Hematopoietic multipotent progenitor cell treated with erythropoietin and hydrocortisone succinate and interleukin-3 and kit ligand, for 8 days (in vitro differentiated cells): ENCODE measurements at places on chromosomes 1 and 21.

DNA sequence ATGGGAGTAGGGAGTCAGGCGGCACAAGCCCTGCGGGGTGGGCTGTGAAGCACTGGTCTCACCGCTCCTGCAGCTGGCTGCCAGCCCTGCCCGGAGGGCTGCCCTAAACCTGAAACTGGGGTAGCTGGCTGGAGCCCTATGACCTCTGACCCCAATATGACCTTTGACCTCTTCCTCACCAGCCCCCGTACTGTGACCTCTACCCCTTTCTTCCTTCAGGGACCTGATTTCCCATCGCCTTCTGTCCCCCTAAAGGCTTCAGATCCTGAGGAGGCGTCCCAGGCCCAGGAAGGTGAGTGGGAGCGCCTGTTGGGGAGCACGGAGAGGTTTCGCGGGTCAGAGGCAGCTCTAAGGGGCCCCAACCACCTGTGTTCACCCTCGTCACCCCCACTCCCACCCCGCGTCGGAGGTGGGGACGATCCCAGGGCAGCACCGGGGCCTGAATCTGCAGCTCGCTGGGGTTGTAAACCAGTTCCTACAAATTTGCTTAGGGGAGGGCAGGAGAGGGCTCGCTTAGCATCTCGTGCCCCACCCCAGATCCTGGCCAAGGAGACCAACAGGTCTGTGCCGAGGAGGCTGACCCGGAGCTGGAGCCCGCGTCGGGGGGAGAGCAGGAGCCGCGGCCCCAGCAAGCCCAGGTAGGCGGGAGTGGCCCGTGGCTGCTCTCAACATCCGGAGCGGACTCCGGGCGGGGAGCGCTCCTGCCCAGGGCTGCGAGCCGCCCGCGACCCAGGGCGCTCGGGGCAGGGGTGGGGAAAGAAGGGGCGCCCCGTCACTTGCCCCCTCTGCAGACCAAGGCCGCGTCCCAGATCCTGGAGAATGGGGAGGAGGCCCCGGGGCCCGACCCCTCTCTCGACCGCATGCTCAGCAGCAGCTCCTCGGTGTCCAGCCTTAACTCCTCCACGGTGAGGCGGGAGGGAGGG lies 7.3 kb downstream of the SYTL1 start:
- no peak for DNase-seq

- DNase-seq: no peak
These were observed 31.9 kb downstream of the MTARC1 start for GRCh38 chr1:220818421-220819173.

DNA sequence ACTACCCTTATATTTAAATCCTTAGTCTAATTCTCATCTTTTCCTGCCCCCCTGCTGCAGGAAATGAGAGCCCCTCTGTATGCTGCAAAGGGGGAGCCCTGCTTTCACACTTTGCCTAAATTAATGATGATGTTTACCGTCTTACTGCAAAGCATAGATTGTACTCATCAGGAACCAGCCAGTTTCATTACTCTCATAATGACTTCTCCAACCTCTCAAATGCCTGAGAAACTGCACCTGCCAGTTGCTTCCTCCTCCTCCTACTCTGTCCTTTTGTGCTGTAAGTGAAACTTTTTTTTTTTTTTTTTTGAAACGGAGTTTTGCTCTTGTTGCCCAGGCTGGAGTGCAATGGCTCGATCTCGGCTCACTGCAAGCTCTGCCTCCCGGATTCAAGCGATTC lies 101.7 kb downstream of the ADSS2 start:
- DNase-seq: no peak

DNA sequence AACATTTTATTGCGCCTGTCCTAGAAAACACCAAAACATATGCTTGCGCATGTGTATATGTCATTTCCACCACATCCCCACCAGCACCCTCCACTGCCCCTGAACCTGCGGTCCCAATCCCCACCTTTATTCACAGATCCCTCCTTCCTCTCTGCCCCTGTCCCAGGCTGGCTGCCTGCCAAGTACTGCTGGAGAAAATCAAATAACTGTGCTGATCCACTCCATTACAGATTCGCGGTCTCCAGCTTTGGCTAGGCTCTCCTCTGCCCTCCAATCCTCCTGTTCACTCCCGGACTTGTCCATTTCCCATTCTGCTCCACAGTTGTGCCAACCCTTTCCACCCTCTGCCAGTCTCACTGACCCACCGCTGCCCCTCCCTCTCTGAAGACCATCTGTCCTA lies 59.3 kb upstream of the GJB5 start:
- no peak for DNase-seq

DNA sequence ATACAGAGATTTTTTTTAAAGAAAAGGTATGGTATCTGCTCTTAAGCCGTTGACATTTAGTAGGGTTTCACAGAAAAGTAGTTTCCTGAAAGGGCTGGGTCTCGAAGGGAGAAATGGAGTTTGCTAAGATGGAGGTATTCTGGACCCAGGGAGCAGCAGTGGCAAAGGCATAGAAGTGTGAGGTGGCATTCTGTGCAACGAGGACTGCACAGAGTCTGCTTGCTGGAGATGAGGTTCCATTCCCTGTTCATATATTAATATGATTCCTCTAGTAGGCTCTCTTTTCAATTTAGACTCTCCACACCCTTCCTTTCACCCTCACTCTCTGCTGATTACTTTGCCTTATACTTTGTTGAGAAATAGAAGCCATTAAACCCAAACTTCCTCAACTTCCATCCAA lies 38.5 kb upstream of the PODN start:
- DNase-seq: peak; percentile 76

GRCh38 chr1:90616395-90616794 lies 100.7 kb downstream of the BARHL2 start:
- peak; percentile 29 for DNase-seq

DNA sequence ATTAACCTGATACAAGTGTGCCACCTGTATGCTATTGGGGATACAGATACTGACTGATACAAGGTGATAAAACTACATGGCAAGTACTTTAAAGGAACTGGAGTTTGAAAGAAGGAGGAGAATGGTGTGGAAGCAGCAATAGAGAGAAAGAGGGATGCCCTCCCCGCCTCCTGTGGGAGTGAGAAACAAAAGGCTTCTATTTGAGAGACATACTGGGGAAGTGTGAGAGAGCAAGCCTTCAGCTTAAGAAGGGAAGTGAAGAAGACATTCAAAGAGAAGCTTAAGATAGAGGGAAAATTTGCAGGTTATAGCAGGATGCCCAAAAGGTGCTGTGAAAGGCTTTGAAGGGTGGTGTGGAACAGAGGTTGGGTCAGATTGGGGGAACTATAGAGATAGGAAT lies 7.7 kb upstream of the ALG14 start:
- no peak for DNase-seq

DNA sequence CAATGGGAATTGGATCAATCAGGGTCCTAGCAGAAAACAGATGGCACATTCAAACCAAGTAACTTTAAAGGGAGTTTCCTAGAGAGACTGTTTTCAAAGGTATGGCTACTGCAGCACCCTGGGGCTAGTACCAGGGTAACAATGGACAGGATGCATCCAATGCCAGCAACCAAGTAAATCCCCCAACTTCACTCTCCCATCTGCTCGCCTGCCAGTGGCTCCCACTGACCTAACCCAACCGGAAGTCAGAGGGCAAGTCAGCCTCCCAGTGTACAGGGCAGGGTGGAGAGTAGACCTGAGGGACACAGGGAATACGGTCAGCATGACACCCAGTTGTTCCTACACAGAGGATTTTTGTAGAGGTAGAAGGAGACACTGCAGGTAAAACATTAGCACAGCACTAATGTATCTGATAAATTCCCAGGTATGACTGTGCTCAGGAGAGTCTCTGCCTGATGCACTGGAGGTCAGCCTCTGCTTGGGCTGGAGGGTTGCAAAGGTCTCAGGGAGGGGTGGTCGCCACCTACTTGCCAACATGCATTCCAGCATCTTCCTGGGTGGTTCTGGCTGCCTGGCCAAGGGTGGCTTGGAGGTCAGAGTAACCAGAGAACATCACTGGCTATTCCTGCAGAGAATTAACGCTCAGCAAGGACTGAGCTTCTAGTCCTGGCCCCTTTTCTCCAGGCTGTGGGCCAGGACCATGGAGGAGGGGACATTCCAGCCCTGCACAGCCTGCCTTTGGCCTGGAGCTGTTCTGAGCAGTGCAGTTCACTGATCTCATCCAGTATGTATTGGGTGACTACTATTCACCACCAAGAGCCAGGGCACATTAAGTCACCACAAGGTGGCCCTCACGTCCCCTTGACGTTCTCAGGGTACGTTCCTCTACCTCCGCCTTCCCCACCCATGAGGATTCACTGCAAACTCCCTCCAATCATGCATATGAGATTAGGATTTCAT lies 5.1 kb upstream of the GJA4 start:
- DNase-seq: peak; percentile 34

- DNase-seq: no peak
These were observed 128.2 kb downstream of the APP start for GRCh38 chr21:26042181-26042876.

DNA sequence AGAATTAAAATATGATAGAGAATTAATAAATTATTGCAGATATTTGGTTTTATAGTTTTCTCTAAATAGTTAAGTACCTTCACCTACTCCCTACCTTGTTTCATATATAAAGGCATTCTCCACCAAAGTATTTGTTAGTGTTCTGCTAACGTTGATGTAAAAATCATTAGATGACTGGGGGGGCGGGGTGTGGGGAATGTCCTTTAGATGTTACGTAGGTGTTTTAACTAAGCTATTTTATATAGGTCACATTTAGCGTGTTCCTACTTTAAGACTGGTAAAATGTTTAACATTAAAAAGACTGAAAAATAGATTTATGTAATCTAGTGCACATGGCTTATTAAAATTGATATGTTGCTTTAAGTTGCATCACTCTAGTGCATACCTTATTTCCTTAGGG lies 48.6 kb downstream of the PTPRC start:
- DNase-seq: no peak

- no peak for DNase-seq
These were observed 177.3 kb downstream of the CHRM3 start for GRCh38 chr1:239563681-239564080.

- no peak for DNase-seq
These were observed 15.3 kb upstream of the TMCO2 start for GRCh38 chr1:40232444-40232843.

DNA sequence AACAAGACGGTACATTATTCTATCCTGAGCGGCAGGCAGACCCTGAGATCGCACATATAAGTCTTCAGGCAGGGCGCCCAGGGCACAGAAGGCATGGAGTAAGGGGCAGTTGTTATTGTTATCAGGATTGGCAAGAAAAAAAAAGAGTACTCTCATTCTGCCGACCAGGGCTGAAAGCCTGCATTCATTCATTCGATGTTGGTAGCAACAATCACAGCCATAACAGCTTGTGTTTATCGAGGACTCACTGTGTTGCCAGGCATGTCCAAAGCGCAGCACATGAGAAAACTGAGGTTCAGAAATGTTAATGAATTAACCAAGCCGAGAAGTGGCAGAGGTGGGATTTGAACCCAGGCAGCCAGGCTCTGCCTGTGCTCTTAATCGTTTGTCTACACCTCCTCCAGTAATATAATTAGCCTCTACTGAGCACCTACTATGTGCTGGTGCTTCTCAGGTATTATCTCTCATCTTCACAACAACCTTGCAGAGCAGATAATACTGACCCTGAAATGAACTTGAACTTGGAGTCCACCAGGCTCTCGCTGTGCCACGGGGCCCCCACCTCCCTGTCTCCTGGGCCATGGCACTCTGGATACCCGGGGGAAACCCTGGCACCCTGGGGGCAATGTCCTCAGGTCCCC lies 56.2 kb downstream of the TAS1R2 start:
- no peak for DNase-seq

GRCh38 chr1:169680377-169681019 lies 30.9 kb downstream of the SELL start:
- DNase-seq: no peak

DNA sequence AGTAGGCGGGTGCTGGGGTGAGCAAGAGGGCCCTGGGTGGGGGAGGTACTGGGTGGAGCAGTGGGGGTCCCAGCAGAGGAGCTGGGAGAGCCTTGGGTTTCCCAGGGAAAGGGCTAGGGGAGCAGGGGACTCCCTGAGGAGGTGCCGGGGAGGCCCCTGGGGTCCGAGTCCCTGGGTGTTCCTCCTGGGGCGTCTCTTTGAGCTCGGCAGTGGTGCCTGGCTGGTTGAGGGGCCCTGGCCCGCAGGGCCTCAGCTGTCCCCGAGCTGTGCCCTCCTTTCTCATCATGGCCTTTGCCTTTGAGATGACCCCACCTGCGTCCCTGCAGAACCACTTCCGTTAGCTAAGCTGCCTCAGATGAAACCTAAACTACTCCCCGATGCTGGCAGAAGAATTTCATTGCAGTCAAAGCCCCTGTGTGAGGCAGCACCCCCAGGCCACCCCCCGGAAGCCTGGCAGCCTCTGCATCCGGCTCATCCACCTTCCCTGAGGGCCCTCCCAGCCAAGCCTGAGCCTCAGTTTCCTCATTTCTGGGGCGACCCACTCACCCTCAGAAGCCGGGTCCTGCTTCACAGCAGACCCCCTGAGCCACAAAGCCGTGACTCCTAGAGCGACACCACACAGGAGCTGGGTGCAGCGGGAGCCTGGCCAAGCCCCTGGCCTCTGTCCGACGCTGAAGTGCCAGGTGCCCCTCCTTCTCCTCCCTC lies 43.5 kb upstream of the TRAPPC10 start:
- DNase-seq: no peak

GRCh38 chr1:44418022-44418673 lies 13.1 kb downstream of the RNF220 start:
- DNase-seq: no peak

- DNase-seq: no peak
These were observed 538.3 kb upstream of the PKN2 start for GRCh38 chr1:88145752-88146151.

- DNase-seq: no peak
These were observed 4.4 kb upstream of the FASLG start for GRCh38 chr1:172654535-172654934.

GRCh38 chr1:232225336-232226131 lies 404.4 kb downstream of the SIPA1L2 start:
- DNase-seq: no peak

DNA sequence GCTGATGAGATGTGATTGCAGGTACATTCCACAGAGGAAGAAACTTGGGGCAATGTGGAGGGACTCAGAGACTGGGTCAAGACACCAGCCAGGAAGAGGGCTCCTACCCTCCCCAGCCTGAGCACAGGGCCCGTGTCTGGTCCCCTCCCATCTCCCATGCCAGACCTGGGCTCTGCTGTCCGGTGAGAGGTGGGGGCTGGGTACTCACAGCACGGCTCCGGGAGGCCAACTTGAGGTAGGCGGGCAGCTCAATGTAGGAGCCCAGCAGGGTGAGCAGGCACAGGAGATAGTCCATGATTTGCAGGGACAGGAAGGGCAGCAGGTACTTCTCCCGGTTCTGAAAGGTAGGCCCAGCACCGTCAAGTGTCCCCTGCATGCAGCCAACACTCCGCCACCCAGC lies 16.2 kb upstream of the MATN1 start:
- DNase-seq: no peak
